ENCODE measurements at places on chromosomes 1 and 21.
A peak's percentile ranks its signal among the peaks of the same experiment; 100 is the strongest.

DNA sequence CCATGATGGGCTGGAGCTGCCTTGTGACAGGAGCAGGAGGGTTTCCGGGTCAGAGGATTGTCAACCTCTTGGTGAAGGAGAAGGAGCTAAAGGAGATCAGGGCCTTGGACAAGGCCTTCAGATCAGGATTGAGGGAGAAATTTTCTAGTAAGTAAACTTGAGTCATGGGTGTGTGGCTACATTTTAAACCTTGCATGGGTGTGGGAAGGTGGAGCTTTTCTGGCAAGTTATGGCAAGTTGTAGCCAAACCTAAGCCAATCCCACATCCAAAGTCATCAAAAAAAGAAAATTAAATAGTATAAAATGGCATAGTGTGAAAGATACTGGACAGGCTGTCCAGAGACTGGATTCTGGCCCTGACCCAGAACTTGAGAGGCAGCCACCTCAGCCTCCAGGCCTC, 39.8 kb upstream of the HSD3B1 start:
- H3K4me1 ChIP-seq = no peaks in the 10 kb centered on the region
- no peaks in the 10 kb centered on the region for H3K36me3 ChIP-seq
- no peaks in the 10 kb centered on the region for H3K27me3 ChIP-seq
- DNase-seq = no peak

DNA sequence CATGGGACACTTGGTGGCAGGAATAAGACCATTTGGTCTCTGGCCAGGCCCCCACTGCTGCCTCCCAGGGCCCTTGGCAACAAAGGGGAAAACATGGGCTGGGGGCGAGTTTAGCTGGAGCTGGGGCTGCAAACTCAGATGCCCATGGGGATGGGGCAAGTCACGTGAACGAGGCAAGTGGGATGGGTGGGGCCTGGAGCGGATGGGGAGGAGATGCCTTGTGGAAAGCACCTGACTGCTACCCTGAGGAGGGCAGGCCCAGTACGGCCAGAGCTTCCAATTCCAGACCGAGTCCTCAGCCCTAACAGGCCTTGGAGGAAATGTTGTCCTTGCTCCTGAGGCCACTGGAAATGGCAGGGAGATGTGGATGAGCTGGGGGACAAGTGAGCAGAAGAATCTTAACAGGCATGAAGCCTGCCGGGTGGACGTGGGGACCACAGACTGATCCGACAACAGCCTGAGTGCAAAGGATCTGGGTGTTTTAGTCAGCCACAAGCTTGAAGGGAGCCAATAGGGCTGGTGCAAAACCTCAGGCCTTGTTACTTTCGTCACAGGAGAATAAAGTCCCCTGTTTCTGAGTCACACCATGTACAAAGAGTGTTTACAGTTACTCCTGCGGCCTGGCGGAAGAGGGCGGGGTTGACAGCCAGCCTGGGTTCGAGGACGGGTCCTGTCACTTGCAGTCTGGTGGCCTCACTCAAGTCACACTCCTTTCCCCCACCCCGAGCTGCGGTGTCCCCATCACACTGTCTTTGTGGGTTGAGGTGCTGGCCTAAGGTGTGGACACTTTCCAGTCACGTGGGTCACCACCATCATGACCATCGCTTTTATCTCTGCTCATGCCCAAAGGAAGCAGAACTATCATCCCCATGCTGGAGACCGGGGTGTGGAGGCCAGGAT, 19.1 kb downstream of the RUNX3 start:
- no peak overlapping the region for H3K27ac ChIP-seq
- peak; percentile 80 for DNase-seq
- no peaks in the 10 kb centered on the region for H3K27me3 ChIP-seq
- H3K36me3 ChIP-seq = no peaks in the 10 kb centered on the region
- peaks cover 6% of the 10 kb centered on the region for H3K4me1 ChIP-seq

GRCh38 chr1:51752073-51752948, 126.2 kb downstream of the NRDC start:
- DNase-seq = no peak
- H3K4me1 ChIP-seq = no peaks in the 10 kb centered on the region
- no peaks in the 10 kb centered on the region for H3K27me3 ChIP-seq
- H3K4me3 ChIP-seq = no peak overlapping the region
- H3K36me3 ChIP-seq = peaks cover 7% of the 10 kb centered on the region

DNA sequence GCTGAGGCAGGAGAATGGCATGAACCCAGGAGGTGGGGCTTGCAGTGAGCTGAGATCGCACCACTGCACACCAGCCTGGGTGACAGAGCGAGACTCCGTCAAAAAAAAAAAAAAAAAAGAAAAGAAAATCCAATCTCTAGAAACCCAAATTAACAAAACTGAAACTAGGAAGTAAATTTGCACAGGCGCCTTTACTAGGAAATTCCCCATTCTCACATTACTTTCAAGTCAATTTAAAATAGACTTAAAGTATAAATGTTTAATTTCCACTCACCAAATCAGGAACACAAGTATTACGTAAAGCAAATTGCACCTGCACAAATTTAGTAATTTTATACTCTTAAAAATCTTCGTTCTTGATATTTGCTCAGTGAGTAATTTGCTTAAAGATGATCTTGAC, 67.8 kb upstream of the BCAR3 start:
- H3K4me3 ChIP-seq = no peak overlapping the region
- H3K27ac ChIP-seq = no peak overlapping the region
- H3K27me3 ChIP-seq = no peaks in the 10 kb centered on the region
- no peaks in the 10 kb centered on the region for H3K36me3 ChIP-seq

- no peaks in the 10 kb centered on the region for H3K27me3 ChIP-seq
- H3K36me3 ChIP-seq = no peaks in the 10 kb centered on the region
- no peak for DNase-seq
- H3K4me1 ChIP-seq = no peaks in the 10 kb centered on the region
- no peak overlapping the region for H3K4me3 ChIP-seq
Measured at GRCh38 chr1:211017075-211017718, 116.8 kb downstream of the KCNH1 start.

GRCh38 chr1:200518524-200518923, 102.0 kb downstream of the KIF14 start:
- H3K36me3 ChIP-seq = no peaks in the 10 kb centered on the region
- H3K4me3 ChIP-seq = no peak overlapping the region
- H3K27me3 ChIP-seq = no peaks in the 10 kb centered on the region

GRCh38 chr21:39345440-39345839, 3.4 kb downstream of the HMGN1 start:
- DNase-seq = no peak
- no peak overlapping the region for H3K27ac ChIP-seq
- peaks cover 7% of the 10 kb centered on the region for H3K4me1 ChIP-seq
- H3K27me3 ChIP-seq = no peaks in the 10 kb centered on the region

DNA sequence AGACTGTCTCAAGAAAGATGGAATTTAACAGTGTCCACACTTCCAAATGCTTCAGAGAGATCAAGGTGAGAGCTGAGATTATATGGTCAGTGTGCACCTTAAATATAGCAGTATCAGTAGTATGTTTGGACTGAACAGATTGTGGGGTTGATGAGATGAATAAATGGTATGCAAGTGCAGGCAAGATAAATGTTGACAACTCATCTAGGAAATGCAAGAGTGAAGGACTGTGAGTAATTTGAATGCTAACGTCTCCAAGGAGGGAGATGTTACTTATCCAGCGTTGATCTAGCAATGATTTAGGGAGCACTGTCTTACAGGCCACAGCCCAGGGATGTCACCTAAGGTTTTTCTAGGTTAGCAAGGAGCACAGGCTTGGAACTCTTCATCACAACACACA, 170.7 kb upstream of the GALNT2 start:
- H3K27ac ChIP-seq = no peak overlapping the region
- H3K27me3 ChIP-seq = peaks cover 11% of the 10 kb centered on the region
- no peaks in the 10 kb centered on the region for H3K4me1 ChIP-seq
- no peaks in the 10 kb centered on the region for H3K36me3 ChIP-seq
- no peak overlapping the region for H3K4me3 ChIP-seq
